ENCODE measurements at places on chromosomes 4 and X.

GRCh38 chr4:101022151-101023024 lies 324.9 kb downstream of the PPP3CA start:
- no peak for DNase-seq

DNA sequence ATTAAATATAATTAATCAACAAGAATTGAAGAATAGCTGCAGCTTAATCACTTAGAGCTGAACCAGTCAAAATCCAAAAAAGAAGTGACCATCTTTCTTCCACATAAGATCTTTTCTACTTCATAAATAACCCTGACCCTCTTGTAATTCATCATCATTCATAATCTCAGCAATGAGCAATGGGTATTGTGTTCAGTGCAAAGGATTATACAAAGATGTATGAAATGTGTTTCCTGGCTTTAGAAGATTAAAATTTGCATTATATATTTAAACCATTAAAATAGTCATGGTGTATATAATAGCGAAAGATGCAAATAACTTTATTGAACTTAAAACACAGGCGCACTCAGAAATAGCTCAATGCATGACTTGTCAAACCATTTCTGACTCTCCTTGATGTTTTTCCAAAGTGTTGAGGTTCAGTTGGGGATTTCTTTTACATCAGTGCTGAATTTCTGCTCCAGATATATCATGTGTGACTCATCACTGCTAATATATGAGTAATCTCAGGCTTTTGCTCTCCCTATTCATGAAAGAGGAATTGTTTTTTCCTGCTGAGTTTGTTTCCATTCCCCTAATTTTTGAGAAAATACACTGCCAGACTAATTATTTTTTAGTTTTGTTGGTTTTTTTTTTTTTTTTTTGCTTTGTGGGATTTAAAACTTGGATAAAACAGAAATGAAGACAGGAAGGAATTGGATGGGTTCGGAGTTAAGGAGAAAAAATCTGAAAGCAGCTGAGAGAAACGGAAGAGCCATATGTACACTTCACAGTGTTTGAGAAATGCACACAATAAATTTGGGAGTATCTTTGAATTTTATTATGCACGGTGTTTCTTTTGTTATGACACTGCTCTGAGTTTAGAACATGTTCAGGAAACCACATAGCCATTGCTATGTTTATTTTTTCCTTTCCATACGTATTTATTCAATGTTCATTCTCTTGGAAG lies 290.1 kb upstream of the PCDH7 start:
- DNase-seq, result no peak

DNA sequence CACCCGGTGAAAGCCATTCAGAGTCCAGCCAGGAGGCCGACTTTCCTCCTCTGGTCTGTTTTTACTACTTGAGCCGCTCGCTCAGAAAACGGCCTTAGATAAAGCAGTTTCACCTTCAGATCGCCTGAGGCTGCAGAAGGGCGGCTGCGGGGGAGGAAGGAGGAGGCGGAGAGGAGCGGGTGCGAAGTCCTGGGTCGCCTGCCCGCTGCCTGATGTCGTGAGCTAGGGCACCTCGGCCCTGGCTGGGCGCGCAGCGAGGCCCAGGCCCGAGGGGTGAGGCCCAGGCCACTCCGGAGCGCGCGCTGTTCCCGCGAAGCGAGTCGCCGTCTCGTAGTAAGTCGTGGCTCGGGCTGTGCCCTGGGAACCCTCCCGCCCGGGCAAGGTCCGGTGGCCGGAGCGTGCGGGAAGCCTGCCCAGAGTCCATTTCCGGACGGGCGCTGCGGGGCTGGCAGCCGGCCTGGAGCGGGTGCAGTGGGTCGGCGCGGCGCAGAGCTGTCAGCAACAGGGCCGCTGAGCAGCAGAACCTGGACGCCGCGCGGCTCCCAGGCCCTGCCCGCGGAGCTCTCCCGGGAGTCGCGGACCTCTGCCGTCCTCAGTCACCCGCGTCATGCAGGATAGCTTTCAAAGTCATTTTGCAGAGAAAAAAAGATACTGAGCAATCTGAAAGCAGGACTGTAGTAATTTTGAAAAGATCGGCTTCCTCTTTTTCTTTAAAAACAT lies 18.6 kb downstream of the TRIM2 start:
- DNase-seq, result no peak

DNA sequence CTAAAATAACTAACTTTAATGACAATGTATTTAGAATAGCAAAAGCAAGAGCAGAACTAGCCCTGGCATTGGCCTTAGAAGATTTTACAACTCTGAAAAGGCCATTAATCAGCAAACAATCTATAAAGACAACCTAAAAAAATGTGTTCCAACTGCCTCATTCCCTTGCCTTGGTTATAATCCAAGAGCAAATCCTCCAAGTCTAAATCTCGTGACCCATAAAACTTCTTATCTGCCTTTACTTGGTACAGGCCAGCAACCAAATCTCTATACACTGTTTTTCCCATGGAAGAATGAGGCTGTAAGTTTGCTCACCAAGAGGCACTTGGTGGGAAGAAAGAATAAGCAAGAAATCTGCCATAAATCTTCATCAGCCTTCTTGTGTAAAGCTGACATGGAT lies 175.3 kb upstream of the MID1 start:
- DNase-seq, result no peak

- no peak for DNase-seq
These were observed 71.3 kb upstream of the ANKRD50 start for GRCh38 chr4:124783847-124784246.

DNA sequence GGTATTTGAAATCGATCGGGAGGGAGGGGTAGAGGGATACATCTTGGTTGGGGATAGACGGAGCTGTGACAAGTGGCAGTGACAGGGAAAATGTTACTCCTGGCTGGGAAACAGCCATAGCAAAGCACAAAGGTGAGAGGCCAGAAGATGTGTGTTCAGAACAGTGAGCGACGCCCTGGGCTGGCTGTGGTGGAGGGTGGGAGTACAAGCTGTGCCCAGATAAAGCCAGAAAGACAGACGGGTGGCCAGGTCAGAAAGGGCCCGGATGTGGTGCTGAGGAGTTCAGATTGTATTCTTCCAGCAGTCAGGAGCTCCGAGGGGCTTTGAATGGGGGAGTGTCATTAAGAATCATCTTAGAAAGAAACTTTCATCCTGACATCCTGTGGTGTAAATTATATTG lies 27.9 kb downstream of the CCDC149 start:
- DNase-seq, result no peak

DNA sequence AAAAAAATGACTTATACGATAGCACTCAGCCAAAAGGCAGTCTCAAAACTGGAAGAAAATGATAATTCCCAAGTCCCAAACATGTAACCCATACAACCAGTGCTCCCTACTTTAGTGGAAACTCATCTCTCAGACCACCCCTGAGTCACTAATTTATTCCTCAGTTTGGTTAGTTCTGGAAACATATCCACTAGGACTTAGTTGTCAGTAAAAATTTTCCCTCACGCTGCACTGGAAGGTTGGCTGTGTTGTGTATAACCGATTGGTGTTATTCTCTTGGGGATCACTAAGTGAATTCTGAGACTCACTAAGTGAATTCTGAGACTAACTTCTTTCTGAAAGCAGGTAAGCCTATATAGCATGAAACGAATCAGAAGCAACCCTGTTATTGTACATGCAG lies 48.5 kb upstream of the GAB1 start:
- DNase-seq, result no peak

GRCh38 chr4:106365613-106366012 lies 3.0 kb downstream of the GIMD1 start:
- no peak for DNase-seq

DNA sequence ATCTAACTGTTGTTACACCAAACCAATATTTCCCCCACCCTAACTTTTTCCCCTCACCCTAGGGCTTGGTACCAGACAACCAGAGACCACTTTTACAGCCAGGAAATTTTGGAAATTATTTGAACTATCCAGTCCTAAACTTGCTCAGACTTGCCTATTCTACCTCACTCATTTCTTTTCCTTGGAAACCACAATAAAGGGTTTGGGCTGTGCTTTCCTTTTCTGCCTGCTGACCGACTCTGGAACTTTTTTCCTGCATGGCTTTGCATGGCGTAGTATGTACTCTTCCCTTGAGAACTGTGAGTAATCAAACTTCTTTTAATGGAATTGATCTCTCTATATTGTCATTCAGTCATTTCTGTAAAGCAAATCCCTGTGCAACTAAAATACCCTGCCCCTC lies 516.5 kb upstream of the FTHL17 start:
- DNase-seq, result no peak

DNA sequence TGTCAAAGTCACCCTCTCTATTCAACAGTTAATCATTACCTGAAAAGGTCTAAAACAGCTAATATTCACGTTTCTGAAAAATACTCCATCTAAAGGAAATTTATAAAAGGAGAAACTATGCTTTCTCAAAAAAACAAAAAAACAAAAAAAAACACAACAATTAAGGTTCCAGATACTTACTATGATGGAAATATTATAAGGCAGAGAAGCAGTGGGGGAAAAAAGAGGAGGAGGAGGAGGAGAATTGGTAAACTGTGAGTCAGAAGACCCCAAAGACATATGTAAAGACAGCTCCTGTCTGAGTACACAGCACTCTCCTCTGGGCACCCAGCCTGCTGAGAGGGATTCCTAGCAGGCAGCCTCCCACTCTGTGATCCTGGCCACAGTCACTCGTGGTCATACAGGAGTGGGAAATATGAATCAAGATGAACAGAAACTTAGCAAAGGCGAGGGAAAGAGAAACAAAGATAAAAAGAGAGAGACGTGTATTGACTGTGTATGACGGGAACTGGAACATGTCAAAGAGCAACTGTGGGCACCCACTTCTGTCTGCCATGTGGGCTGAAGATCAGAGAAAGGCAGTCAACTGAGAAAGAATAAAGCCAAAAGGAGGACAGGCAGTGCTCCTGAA lies 12.5 kb downstream of the KLHL15 start:
- DNase-seq, result no peak

DNA sequence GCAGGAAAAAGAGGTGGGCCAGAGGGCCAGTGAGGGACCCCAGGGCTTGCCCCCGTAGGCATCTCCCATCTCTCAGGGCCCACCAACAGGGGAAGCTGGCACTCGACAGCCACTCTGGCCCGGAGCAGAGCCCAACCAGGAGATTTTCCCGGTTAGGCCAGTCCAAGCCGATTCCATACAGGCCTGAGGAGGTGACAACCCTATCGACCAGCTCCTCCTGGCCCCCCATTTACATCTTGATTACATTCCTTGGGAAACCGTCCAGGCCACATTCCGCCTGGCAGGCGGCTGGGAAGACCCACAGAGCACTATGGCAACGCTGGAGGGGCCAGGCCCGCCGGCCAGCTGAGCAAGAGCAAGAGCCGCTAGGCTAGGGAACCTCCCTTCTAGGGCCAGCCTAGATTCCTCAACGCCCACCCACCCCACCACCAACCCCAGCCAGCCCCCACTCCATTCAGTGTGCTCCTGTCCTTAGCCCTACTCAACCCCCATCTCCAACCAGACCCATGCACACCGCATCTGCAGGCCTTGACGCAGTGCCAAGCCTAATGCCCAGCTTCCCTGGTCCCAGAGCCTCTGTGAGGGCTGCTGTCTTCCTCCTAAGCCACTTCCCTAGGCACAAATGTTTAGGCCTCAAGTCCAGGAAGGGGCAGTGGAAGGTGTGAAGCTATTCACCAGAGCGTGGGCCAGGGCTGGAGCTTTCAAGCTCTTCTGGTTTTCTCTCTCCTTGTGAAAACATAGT lies 161.2 kb downstream of the EFNB1 start:
- DNase-seq, result no peak

- no peak for DNase-seq
These were observed 12.3 kb downstream of the ETDA start for GRCh38 chrX:135264206-135264605.

- peak; percentile 51 for DNase-seq
These were observed 1.1 kb downstream of the HCFC1 start for GRCh38 chrX:153970357-153971123.

- no peak for DNase-seq
These were observed 119.2 kb downstream of the SCLT1 start for GRCh38 chr4:128974136-128974581.

GRCh38 chrX:26788402-26788998 lies 572.5 kb downstream of the MAGEB5 start:
- no peak for DNase-seq

DNA sequence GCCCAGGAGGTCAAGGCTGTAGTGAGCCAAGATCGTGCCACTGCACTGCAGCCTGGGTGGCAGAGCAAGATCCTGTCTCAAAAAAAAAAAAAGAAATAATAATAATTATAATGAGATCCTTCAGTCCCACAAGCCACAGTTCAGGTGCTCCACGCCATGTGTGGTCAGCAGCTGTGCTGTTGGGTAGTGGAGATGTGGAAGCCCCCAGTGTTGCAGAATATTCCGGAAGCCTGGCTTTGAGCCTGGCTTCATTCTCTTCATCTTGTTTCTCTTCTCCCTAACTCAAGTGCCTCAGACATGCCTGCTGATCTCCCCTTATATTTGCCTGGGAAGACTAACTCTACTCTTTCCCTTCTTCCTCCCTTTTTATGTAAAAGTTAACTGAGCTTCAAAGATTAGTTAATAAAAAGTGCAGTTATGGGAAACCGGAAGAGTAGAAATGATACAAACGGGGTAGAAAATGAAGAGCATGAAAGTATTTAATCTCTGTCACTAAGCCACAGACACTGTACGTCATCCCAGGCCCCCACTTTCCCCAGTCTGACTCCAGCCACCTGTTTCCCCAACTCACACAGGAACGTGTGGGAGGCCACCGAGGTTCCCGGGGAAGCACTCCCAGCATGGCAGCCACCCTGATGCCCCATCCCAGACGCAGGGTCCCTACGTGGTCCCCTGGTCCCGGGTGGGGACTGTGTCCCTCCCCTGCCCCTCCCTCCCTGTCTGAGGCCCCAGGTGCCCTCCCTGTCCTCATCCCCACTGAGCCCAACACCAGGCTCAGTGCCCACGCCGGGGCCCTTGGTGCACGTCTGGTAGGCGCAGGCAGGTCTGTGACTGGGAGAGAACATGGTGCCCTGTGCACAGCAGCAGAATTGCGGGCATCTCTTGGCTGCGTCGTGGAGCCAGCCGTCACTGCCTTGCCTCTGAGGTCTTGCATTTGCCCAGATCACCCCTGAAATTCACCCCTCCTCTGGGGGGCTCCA lies 24.0 kb downstream of the PCGF3 start:
- DNase-seq, result no peak
